GM23248 (cell line): ENCODE measurements at places on chromosomes 4 and X. TPM values are rescaled to one million over a fixed set of nuclear protein-coding genes. Genes with fewer than 3 reads are reported as not detected.

DNA sequence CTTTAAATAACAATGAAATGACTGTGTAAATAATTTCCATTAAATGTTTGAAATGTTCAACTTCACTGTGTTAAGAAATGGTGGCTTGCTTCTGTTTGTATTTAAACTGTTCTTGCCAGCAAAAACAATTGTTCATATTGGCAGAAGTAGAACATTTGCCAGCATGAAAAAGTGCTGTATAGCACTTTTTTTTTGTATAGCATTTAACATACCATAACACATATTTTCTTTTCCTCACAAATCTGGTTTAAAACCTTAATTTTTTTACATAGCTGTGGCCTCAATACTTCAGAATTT is 94.1 kb downstream of the COX18 start:
- DNase-seq: peak; percentile 47

DNA sequence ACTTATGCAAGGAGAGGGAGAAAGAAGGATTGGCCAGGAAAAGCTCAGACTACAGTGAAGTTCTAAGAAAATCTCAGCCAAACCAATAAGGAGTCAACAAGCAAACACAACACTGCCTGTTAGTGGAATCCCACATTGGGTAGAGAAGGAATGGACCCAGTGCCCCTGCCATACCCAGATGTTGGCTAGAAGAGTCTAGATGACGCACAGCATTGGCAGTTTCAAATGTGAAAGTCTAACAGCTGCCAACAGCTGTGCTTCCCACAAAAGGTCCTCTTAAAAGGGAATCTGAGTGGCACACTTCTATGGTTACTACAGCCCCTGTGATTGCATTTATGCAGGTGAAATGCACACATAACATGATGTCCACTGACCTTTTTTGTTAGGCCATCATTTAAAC is 37.2 kb upstream of the CPEB2 start:
- no peak for DNase-seq

- DNase-seq: no peak
These were observed 18.4 kb downstream of the EFNB1 start for GRCh38 chrX:68847172-68847571.

GRCh38 chr4:751676-752075 is 46.0 kb downstream of the PCGF3 start:
- DNase-seq: no peak

GRCh38 chrX:154791467-154791866 is 13.8 kb downstream of the MPP1 start:
- DNase-seq: no peak

- no peak for DNase-seq
These were observed 130.1 kb downstream of the EGF start for GRCh38 chr4:110042545-110043517.

GRCh38 chr4:913280-913618 is 18.9 kb downstream of the GAK start:
- no peak for DNase-seq

GRCh38 chrX:67619253-67619652 is 75.4 kb downstream of the AR start:
- DNase-seq: peak; percentile 84

- DNase-seq: no peak
These were observed 117.3 kb downstream of the SNCA start for GRCh38 chr4:89719536-89720090.

- DNase-seq: no peak
These were observed 187.6 kb downstream of the CBR4 start for GRCh38 chr4:168822481-168822880.

GRCh38 chr4:165325732-165326512 is 1.5 kb upstream of the MSMO1 start:
- peak; percentile 72 for DNase-seq

GRCh38 chr4:73257651-73258435 is 755 bp downstream of the ANKRD17 start:
- peak; percentile 71 for DNase-seq

GRCh38 chrX:19554786-19555185 is 39.5 kb upstream of the MAP3K15 start:
- DNase-seq: peak; percentile 88

DNA sequence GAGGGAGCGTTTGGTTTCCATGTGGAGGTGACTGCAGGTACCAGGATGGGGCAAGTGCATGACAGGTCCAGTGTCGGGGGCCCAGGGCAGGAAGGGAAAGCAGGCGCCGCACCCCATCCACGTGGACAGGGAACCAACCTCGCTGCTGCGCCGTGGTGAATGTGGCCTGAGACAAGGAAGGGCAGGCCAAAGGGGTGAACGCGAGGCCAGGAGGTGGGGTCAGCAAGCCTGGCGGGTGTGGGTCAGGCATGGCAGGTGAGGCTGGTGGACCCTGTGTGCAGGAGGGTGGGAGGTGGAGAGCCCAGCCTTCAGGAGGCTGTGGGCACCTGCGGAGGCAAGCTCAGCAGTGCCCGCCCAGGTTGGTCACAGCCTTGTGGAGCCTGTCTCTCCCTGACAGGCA is 14.7 kb downstream of the SH3BP2 start:
- DNase-seq: no peak

- DNase-seq: no peak
These were observed 71.8 kb downstream of the CHRDL1 start for GRCh38 chrX:110723844-110724243.

The CPE gene
- polyA plus RNA-seq: 51.0 and 53.9 TPM in 2 replicates

The MUC7 gene
- polyA plus RNA-seq: not detected in 2 replicates

The IL2 gene
- polyA plus RNA-seq: not detected in 2 replicates

The TCEAL2 gene
- not detected in 2 replicates for polyA plus RNA-seq

The SPATA18 gene
- polyA plus RNA-seq: 12.5 and 13.7 TPM in 2 replicates

The VCX2 gene
- polyA plus RNA-seq: not detected in 2 replicates

The COL25A1 gene
- 0.25 TPM in 1 of 2 replicates, not detected in the other for polyA plus RNA-seq

The IQCM gene
- polyA plus RNA-seq: not detected in 2 replicates

The FGB gene
- not detected in 2 replicates for polyA plus RNA-seq

The BEX5 gene
- polyA plus RNA-seq: not detected in 2 replicates

The PNMA6A gene
- polyA plus RNA-seq: 0.19 TPM in 1 of 2 replicates, not detected in the other

The CXorf49 gene
- polyA plus RNA-seq: not detected in 2 replicates

The DMP1 gene
- polyA plus RNA-seq: not detected in 2 replicates

The BEX4 gene
- polyA plus RNA-seq: 2.4 TPM in 2 replicates

The KANTR gene
- 0.79 and 1.1 TPM in 2 replicates for polyA plus RNA-seq
